ENCODE measurements at places on chromosomes 13 and 19.
A peak's percentile ranks its signal among the peaks of the same experiment; 100 is the strongest.

- no peak for DNase-seq
These were observed 5.5 kb downstream of the EEF2 start for GRCh38 chr19:3979674-3980352.

- no peak for DNase-seq
These were observed 2.0 kb downstream of the DOCK9 start for GRCh38 chr13:98975822-98976261.

DNA sequence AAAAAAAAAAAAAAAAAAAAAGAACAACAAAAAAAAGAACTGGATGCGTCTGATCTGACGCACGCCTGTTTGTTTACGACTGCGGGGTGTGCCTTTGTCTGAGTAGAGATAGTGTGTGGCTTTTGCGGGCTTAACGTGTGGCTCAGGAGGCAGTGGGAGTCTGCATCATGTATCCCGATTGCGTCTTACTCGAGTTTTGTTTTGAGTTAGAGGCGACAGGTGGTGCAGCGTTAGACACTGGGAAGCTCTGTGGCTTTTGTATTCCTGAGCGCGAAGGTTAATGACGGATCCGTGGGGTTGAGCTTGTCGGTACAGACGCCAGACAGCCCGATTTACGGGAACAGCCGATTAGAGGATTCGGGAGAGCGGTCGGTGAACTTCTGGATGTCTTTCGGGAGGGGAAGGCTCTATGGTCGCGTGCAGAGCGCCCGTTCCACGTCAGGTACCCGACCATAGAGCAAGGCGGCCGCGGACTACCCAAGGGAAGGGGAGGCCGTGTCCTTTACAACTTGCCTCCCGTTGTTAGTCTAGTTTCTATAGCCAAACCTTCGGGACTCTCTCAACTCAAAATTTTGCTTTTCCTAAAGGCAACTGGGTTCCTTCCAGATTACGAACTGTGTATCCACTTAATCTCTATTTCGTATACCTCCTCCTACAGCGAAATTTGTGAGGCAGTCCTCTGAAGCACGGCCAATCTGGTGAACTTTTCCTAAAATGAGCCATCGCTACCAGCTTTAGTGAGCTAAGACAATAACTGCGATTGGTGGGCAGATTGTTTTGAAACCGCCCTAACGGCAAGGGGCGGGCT lies 926 bp upstream of the HNRNPUL1 start:
- DNase-seq: no peak

DNA sequence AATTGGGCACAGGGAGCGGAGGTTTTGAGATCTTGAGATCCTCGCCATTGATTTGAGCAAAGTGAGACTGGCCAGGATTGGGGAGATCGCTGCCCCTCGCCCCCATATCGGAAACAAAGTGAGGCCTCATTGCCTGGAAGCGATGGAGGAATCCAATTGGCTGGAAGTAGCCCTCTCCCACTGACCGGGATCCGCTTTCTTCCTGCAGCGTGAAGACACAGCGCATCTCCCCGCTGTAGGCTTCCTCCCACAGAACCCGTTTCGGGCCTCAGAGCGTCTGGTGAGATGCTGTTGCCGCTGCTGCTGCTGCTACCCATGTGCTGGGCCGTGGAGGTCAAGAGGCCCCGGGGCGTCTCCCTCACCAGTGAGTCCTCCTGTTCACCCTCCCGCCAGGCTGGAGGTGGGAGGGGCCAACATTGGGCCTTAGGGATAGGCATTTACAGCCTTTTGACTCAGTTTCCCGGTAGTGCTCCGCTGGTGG lies 438 bp downstream of the PRKCSH start:
- DNase-seq: no peak

DNA sequence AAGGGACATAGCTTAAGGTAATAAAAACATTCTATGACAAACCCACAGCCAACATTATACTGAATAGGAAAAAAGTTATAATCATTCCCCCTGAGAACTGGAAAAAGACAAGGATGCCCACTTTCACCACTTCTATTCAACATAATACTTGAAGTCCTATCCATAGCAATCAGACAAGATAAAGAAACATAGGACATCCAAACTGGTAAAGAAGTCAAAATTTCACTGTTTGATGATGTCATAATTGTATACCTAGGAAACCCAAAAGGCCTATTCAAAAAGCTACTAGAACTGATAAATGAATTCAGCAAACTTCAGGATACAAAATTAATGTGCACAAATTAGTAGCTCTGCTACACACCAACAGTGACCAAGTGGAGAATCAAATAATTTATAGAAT lies 1590.0 kb upstream of the PCDH20 start:
- no peak for DNase-seq

DNA sequence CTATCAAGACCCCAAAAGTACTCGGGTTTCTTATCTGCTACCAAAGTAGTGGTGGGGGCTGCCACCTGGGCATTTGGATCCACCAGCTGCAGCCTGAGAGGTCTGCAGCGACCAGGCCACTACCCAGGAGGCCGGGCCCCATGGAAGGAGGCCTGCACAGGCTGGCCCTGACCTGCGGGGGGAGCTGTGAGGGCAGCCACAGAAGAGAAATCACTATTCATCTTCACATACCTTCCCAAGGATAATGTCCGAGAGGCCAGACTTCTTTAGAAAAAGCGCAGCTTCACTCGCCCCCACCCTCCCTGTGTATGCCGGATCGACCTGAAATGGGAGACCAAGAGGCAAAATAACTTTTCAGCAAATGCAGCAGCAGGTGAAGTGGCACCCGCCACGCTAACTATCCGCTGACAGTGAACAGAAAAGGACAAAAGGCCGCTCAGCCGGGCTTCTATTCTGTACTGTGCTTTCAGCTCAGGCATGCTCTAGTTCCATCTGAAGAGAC lies 30.1 kb downstream of the EPS15L1 start:
- no peak for DNase-seq

GRCh38 chr19:29387586-29387985 lies 138.2 kb upstream of the VSTM2B start:
- DNase-seq: no peak

GRCh38 chr13:72186730-72187422 lies 319.9 kb upstream of the DACH1 start:
- no peak for DNase-seq

GRCh38 chr19:10690341-10690781 lies 10.9 kb upstream of the QTRT1 start:
- peak; percentile 20 for DNase-seq

GRCh38 chr13:95236774-95237173 lies 64.5 kb downstream of the ABCC4 start:
- no peak for DNase-seq

GRCh38 chr19:734716-735115 lies 16.2 kb upstream of the MISP start:
- no peak for DNase-seq

DNA sequence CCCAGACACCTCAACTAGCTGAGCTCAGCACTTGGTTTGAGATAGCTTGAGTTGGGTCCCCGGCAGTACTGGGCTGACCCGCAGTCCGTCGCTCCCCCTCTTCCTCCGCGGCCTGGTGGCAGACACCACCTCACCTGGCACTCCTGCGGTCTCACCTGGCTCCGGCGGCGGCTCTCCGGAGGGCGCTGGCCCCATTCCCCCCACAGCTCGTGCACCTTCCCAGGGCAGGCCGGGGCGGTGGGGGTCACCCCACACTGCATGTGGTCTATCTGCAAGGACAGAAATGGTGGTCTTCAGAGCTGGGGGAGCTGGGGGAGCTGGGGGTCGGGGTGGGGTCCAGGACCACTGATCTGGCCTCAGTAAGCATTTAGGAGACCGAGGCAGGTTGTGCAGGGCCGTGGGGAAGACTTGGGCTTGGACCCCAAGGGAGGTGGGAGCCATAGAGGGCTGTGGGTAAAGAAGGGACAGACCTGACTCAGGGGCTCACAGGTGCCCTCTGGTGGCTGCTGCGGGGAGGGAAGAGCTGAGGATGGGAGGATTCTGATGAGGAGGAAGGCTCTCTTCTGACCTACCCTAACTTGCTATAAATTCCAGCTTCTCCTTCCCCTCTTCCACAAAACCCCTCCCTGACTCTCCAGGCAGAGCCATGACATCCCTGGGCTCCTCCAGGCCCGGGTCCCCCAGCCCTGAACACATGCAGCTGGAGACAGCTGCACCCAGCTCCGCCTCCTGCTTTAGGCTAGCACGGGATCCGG lies 6.7 kb upstream of the PLIN4 start:
- DNase-seq: peak; percentile 30

DNA sequence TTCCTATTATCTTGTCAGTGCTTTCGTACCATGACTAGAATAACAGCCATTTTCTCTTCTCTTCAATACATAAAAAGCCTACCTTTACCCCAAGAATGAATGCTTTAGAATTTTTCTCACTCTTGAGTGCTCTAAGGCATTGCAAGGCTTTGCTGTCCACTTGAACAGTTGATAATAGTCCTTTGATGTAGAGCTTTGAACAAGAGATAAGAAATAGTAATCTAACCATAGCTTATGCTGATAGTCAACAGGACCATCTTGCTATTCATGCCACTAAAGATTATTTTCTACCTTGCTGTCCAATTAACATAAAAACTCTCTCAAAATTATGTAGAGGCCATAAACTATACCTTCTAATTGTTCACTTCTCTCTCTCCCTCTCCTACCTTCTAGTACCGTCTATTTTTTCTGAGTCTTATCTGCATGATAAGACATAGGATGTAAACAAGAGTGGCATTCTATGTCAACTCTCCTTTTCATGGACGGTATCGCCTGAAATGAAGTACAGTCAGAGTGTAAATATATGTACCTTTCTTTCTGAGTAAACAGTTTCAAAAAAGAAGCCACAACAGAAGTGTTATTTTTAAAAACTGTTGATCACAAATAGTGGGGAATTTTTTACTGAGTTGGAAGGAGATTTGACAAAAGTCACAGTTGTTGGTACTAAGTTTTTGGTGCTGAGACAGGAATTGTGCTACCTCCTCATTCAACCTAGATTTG lies 297.9 kb downstream of the NDFIP2 start:
- DNase-seq: no peak

DNA sequence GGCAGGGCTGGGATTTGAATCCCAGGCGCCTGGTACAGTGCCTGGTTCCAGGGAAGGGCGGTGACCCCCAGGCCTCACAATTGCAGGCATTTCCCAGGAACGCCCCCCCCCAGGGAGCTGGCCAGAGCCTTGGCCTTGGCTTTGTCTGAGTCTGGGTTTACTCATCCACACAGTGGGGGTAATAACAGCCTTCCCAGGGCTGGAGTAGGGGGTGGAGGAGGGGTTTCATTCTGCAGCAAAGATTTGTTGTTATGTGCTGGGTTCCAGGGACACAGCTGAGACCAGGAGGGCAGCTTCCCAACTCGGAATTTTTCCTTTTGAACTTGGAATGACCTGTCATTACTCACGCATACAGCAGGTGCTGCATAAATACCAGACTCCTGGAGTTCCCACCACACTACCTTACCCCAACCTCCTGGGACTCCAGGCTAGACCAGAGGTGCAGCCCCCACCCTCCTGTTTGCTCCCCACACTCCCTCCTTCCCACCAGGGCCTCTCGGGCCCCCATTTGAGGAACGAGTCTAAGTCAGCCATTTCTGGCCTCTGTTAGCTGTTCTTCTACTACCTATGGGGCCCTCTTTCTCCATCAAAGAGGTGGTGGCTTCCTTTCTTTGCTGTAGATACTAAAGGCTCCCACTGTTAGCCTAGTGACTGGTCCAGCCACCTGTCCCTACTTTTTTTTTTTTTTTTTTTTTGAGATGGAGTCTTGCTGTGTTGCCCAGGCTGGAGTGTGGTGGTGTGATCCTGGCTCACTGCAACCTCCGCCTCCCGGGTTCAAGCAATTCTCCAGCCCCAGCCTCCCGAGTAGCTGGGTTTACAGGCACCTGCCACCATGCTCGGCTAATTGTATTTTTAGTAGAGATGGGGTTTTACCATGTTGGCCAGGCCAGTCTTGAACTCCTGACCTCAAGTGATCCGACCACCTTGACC lies 1.6 kb upstream of the ADAMTS10 start:
- peak; percentile 92 for DNase-seq

DNA sequence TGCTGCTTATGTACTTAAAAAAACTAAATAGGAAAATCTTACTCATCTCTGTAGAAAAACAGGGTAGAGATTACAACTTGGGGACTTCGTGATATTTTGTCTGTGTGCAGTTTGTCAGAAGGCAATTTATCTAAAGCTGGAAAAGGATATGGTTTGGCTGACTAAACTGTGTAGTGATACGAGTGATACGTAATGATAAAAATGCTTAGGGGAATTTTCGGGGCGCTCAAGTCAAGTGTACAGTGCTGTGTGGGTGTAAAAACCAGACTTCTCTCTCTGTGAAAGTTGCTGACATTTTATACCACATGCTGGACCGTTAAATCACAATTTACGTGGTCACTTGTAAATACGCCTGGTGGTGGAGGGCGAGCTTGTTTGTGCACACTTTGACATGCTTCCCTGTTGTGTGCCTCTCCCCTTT lies 221.7 kb downstream of the KCNRG start:
- DNase-seq: no peak

DNA sequence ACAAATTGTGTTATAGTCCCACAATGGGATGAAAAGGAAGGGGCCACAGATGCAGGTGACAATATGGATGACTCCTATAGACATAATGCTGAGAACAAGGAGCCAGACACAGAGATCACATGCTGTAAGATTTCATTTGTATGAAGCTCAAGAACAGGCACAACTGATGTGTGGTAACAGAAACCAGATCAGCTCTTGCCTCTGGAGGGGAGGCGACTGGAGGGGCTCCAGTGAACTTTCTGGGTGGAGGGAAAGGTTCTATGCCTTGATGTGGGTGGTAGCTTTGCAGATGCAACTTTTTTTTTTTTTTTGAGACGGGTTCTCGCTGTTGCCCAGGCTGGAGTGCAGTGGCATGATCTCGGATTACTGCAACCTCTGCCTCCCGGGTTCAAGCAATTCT lies 6.0 kb upstream of the RABAC1 start:
- no peak for DNase-seq

DNA sequence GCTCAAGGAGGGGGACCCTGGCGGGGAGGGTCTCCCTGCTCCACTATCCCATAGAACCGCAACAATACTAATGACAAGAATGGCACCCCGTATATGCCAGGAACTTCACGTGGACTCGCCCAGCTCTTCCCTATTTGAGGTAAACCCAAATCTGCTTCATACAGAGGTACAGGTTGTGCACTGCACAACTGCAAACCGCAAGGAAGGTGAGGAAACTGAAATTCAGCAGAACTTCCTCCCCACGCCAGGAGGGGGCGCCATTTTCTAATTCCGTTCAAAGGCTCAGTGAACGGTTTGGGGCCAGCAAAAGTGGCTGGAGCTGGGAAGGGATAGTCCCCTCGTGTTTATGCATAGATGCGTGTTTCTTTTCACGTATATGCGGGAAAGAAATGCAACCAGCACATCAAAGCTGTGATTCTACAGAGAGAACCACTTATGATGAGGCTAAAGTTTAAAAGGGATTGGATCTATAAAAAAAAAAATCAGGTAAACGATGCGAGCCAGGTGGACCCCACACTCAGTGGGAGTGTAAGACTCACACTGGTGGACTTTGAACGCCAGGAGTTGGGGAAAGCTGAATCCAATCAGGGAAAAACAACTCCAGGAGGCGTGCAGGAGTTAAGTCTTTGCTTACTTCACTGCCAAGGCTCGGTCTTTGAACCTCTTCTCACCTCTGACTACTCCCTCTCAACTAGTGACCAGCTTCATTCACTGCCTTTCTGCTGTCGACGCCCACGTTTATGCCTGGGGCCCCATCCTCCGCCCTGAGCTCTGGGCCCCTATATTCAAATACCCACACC lies 20.3 kb downstream of the C19orf81 start:
- peak; percentile 22 for DNase-seq

GRCh38 chr13:39038569-39039030 lies 344 bp downstream of the NHLRC3 start:
- DNase-seq: peak; percentile 6

- DNase-seq: peak; percentile 11
These were observed 9.8 kb upstream of the LGALS16 start for GRCh38 chr19:39645800-39646411.
